ENCODE measurements at places on chromosomes 12 and 14.

DNA sequence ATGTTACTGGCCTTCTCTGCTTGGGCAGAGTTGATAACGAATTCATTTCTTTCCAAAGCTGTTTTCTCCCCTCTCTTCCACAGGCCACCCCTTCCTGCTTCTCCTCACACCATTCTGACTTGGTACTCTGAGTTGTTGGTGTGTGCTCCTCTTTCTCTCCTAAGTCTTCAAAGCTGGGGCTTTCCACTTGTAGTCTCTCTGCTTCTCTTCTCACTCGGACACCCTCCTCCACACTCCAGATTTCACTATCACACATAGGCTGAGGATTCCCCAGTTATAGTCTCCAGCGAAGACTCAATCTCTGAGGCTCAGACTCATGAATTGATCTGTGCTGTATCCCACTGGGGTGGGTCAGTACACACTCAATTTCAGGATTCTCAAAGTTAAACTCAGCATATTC lies 201.0 kb downstream of the SSPN start:
- DNase-seq: no peak

GRCh38 chr12:77497647-77498046 lies 333.0 kb upstream of the NAV3 start:
- no peak for DNase-seq

DNA sequence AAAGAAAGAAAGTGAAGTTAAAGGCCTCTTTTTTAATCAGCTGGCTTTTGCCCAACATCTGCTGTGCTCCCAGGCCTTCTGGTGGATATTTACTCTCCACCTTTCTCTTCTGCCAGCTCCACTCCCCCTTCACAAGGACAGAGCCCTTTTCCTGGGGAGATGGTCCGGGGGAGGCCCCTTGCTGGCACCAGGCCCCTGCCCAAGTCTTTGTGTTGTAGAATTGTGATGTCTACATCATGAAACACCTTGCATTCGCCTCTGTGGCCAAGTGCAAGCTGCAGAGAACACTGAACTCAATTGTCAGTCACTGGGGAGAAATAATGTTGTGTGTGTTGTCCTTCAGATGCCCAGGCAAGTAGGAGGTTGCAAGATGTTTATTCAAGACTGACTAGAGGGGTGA lies 150.3 kb downstream of the DPF3 start:
- no peak for DNase-seq

GRCh38 chr12:122537021-122537420 lies 10.0 kb downstream of the KNTC1 start:
- no peak for DNase-seq

- DNase-seq: no peak
Measured at GRCh38 chr12:133057446-133057845, 20.1 kb downstream of the ZNF84 start.

GRCh38 chr12:58393152-58393551 lies 451.8 kb downstream of the ATP23 start:
- DNase-seq: no peak

DNA sequence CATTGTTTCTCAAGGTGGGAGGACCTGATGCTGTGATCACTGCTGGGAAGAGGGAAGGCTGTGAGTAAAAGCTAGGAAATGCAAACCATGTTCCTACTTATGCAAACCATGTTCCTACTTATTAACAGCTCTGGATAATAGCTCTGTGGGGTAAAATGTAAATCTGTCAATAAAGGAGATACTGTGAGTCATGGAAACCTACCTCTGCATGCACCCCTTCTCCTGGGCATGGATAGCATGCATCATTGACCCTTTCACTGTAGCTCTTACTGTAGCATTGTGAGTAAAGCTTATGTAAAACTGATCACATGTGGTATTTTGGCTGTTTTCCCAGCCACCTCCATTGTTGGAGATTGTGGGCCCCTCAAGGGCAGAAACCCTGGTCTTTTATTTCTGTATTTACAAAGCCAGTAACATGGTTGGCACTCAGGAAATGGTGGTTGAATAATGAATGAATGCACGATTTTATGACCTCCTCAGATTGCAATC lies 253.7 kb downstream of the GRIN2B start:
- DNase-seq: no peak

- no peak for DNase-seq
Measured at GRCh38 chr14:65184032-65184764, 81.9 kb upstream of the MAX start.

DNA sequence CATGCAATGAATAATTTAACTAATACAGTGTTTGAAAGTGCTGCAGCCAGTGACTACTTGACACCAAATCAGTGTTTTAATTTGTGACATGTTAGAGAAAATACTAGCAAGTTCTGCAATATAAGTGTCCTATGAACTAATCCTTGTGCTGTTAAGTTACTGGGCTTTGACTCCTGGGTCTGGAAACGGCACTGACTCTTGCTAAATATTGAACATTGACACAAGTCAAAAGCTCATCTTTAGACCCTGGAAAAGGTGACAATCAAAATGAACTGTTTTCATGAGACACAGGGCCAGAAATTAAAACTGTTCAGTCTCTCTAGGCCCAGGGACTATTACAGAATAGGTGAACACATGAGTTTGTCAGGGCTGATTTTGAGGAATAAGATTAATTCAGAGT lies 268.1 kb downstream of the IPO8 start:
- DNase-seq: no peak

- no peak for DNase-seq
Measured at GRCh38 chr12:111864913-111865312, 22.9 kb downstream of the MAPKAPK5 start.

DNA sequence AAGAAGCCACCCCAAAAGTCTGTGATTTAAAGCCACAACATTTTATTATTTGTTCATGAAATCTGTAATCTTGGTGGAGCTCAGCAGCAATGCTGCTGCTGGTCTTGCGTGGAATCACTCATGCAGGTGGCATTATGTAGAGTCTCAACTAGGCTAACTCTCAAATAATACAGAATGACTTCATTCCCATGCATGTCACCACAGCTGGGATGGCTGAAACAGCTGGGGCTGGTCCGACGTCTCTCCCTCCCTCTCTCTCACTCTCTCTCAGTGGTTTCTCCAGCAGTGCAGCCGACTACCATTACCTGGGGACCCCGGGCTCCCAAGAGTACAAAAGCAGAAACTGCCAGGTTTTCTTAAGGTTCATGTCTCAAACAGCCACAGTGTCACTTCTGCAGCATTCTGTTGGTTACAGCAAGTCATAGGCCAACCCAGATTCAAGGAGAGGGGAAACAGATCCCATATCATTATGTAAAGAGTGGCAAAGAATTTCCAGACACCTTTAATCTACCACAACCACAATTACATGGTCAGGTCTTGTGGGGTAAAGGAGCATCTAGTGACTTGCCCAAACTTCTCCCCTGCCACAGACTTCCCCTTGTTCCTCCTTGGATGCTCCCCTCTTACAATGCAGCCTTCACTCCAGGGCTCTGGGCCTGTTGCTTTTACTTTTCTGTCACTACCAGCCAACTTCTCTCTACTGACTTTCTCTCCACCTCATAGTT lies 192.0 kb upstream of the HMGA2 start:
- no peak for DNase-seq

DNA sequence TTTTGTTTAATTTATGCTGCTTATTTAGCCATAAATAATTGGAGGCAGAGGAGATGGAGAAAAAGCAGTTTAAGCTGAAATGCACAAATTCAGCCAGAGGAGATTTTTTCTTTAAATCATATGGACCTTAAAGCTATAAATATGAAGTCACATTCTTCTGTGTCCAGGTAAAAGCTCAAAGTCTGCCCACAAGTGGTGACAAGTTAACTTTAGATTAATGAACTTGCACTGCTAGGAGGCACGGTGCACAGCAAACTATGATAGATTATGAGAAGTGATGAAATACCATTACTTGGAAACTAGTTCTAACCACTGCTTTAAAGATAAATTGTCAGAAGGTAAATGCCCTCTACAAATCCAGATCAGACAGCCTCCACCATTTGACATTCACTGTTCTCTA lies 69.0 kb downstream of the IFT81 start:
- DNase-seq: no peak

DNA sequence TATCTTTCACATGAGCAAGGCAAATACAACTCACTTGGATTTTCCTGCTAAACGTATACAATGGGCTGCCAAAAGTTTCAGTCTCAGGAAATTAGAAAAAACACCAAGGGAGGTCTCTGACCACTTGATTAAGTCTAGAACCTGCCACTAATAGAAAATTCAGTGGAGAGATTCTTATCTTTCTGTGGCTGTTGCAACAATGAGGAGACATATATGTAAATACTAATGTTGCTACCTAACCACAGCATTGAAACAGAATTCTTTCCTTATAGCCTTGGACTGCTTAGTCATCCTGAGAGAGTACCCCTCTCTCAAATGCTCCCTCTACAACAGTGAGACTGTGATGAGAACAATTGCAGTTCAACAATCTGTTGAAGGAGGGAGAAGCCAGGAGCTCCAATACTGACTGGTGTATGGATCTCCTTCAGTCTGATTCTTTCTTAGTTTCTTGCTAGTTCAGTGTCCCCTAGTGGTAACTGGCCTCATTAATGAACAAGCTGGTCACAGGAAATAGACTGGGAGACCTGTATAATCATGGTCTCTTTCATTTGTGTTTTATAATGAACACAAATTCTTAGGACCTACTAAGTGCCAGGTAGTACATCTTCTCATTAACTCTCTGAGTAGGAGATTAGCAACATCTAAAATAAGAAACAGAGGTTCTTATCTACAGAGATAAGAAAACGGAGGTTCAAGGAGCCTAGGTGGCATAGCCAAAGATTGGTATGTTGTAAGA lies 164.5 kb downstream of the SLC38A4 start:
- no peak for DNase-seq

DNA sequence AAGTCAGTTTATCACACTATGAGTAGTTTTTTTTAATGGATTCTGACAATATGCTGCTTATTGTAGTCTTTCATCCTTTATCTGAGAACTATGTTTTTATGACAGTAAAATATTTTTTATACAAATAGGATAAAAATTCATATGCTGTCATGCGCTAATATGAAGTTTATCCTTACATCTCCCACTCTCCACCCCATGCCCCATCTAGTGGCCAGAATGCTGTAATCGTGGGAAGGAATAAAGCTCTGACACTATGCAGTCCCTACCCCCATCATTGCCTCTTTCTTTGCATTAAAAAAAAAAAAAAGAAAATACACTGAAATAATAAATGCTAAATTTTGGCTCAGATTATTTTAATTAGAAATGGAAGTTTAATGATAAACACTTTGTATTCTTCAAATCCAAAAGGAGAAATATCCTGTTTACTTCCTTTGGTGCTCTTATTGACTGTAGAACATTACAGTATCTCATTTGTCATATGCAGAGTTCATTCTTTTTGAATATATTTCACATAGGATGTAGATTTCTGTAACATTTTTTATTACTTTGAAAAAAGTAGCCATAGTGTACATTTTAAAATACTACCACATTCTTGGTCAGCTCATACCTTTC lies 145.9 kb upstream of the SLCO1C1 start:
- DNase-seq: peak; percentile 38

GRCh38 chr14:30440961-30441360 lies 118.0 kb upstream of the G2E3 start:
- DNase-seq: no peak

GRCh38 chr12:132614861-132615578 lies 3.6 kb upstream of the P2RX2 start:
- peak; percentile 81 for DNase-seq

- peak; percentile 90 for DNase-seq
Measured at GRCh38 chr14:54902143-54902520, 494 bp downstream of the GCH1 start.

GRCh38 chr12:49323524-49324097 lies 556 bp downstream of the TROAP start:
- no peak for DNase-seq

DNA sequence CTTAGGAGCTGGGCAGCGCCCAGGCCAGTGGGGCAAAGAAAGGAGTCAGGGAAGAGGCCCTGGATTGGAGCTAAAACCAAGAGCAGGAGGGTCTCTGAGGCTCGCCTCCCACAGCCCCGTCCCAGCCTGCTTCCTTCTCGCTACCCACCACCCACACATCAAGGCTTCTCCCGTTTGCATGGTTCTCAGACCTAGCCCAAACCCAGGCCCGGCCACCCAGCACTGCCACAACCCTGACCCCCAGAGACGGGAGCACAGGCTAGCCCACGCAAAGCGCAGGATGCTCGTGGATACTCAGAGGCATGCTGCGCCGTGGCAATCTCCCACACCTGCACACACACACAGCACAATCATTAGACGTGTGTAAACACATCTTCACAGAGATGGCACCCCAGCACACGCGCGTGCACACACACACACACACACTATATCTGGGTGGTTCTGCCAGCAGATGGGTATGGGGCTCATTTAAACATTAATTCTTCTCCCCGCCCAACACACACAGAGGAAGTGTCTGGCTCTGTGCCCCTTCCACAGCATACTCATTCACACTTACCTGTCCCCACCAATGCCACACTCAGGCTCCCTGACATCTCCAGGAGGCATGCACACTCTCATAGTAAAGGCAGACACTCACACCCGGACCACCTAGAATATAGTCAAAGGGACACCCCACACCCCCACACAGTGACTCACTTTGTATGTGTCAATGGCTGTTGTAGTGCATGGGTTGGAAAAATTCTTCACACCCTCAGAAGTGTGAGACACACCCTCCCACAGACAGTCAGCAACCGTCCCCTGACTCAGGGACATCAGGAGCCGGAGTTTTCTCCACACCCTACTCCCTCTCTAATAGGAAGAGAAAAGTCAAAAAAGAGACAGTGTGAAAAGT lies 1.1 kb downstream of the CARMIL3 start:
- no peak for DNase-seq

DNA sequence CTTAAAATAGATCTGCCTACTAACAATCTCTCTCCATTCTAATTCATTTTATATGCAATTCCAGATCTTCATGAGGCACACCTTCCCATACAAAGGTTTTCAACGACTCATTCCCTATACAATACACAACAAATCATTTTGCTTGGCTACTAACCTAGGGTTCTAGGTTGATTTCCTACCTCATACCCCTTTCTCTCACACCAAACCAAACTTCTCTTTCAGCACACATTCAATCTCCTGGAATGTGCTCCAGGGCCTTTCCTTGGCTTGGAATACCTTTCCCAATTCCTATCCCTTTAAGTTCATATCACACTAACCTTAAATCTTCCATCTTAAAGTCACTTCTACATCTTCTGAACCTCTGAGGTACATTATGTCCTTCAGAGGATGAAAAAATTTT lies 38.7 kb upstream of the MTERF2 start:
- no peak for DNase-seq

DNA sequence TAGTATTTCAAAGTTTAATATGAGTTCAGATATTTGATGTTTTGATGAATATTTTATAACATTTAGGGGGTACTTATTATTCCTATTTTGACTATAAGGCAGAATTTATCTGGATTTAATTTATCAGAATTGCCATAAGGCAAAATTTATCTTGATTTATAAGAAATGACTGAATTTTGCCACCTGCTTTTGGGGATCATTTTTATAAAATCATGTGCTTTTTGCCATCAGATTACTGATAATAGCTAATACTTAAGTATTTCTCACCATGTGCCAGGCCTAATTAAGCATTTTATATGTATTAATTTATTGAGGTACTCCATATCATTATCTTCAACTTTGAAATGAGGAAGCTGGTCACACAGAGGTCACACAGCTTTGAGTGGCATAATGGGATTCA lies 423.7 kb downstream of the PRKD1 start:
- DNase-seq: no peak

- no peak for DNase-seq
Measured at GRCh38 chr12:54840244-54840865, 14.0 kb upstream of the MUCL1 start.

Data from right cardiac atrium (tissue), 5 donors.